ENCODE measurements at places on chromosomes 1 and 21. TPM values are rescaled to one million over a fixed set of nuclear protein-coding genes. Genes with fewer than 3 reads are reported as not detected.

- no peak for DNase-seq
Observed at GRCh38 chr1:41404308-41404761, 43.1 kb downstream of the FOXO6 start.

DNA sequence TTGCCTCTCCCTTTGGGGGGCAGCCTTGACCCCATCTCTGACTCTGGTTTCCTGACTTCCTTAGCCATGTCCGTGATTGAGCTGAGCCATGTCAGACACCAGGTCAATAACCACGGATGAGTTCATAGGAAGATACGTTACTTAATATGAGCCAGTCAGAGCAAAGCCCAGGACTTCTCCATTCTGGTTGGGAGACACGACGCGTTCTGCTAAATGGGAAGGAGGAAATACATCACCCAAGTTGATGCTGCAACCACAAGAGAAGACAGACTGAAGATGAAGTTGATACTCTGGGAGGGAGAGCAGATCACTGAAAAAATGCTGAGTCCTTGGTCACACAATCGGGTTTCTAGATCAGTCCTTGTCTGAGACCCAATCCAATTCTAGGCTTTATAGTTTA is 90.9 kb downstream of the MATN1 start:
- DNase-seq: no peak

Gene LCE1E
- not detected for total RNA-seq

GRCh38 chr1:204313675-204314074 is 46.1 kb downstream of the PLEKHA6 start:
- DNase-seq: no peak

Gene SIPA1L2
- total RNA-seq: 27.6 TPM

Gene HOOK1
- 0.51 TPM for total RNA-seq

Data from aorta (tissue), 5 donors.